Activated T-cell treated with anti-CD3 and anti-CD28 coated beads, Interleukin-2, amount 50 U/mL, for 1 hour (primary cell): ENCODE measurements at places on chromosomes 2 and 18.

DNA sequence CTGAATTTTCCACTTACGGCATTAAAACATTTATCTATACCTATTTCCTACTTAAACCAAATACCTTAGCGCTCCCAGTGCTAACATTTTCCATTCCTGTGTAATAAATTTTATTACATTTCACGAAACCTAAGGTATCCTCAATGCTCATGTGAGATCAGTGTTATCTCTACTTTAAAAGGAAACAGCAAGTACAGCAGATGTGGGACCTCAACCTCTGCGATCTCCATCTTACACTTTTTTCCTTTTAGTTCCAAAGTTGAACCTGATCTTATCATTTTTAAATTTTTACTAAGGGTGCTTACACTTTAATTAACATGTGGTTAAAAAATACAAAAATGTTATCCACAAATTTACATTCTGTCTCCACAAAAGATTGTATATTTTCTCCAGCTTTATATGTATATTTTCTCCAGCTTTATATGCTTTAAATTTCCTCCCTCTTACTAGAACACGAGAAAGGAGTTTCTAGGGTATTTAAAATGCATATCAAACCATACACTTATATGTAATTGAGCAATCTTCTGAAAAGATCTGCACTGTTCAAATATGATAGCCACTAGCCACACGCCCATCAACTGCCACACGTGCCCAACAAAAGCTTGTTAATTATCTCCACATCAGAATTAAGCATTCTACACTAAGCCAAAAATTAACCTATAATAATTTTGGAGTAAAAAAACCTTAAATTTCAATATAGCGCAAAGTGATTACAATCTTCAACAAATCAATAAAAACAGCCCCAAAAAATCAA, 38.1 kb downstream of the MBOAT2 start:
- DNase-seq, result no peak

DNA sequence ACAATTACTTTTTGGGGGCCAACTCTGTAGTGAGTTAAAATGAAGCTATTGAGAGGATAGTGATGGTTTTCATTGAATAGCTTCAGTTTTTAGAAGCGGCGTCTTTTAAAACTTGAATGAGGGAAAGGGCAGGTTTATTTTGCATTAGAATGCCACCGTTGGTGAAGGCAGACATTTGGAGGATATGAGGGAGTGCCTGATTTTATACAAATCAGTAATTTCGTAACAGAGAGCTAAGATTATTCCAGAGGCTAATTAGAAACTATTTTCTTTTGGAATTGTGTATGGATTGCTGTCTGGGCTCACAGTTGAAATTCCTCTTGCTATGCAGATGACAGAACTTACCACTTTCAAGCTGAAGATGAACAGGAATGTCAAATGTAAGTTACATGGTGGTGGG, 67.6 kb downstream of the ITGB1BP1 start:
- no peak for DNase-seq

GRCh38 chr2:168465594-168465993, 9.5 kb downstream of the CERS6 start:
- DNase-seq, result no peak

DNA sequence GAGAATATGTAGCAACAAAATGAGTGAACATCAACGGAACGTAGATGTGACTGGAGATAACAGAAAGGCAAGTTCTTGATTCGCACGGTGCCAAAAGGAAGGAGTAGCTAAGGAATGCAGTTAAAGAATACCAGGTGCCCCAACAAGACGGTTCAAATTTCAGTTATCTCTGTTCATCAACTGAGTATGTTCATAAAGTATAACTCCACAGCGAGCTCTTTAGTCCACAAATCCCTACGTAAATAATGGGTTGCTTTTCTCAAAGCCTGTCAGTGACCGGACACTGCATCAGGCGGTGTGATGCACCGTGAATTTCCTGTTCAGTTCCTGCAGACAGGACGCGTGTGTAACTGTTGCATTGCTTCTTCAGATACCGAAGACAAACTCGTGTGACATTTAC, 91.8 kb downstream of the NOL10 start:
- no peak for DNase-seq

- no peak for DNase-seq
Observed at GRCh38 chr2:165219481-165219880, 15.6 kb upstream of the SCN3A start.

DNA sequence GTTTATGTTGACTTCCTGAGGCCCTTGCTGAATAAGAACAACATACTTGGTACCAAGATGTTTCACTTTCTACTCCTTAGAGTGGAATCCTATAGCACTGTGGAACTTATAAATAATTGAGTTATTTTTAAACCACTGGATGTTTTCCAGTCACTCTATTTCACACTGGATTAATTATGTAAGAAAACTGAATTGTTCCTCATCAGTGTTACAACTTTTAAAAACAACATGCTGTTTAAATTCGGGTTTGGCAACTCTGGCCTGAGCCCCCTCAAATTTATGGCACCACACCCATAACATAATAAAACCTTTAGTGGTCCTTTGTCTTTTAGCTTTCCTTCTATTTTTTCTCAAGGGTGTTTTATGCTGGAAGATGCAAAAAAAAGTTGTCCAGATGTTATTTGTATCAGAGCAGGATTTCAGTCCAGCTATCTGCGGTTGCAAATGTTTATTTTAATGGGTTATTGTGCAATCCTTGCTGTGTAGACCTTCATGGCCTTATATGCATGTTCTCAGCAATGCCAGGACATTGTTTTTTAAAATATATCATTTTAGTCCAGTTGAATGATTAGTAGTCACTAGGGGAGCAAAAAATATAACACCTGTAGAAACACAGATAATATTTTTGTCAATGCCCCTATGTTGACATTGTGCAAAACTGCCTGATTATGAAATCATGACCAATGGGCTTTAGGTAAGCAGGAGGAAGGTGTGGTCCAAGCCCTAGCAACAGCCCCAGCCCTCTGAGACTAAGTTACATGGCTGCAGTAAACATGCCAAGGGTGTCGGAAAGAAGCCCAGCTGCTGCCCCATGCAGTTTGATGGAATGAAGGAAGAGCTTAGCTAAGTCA, 638.0 kb upstream of the ZEB2 start:
- DNase-seq, result no peak

GRCh38 chr2:177603181-177603580, 210.6 kb downstream of the AGPS start:
- DNase-seq, result no peak

GRCh38 chr2:231093933-231094332, 30.9 kb downstream of the HTR2B start:
- DNase-seq, result no peak

- no peak for DNase-seq
Observed at GRCh38 chr2:197075754-197076337, 149.3 kb upstream of the PGAP1 start.

GRCh38 chr2:242085941-242086621, 216.6 kb downstream of the RTP5 start:
- DNase-seq, result no peak

- no peak for DNase-seq
Observed at GRCh38 chr2:196383799-196384198, 212.4 kb upstream of the STK17B start.

- no peak for DNase-seq
Observed at GRCh38 chr2:10075571-10076209, 4.5 kb downstream of the CYS1 start.

DNA sequence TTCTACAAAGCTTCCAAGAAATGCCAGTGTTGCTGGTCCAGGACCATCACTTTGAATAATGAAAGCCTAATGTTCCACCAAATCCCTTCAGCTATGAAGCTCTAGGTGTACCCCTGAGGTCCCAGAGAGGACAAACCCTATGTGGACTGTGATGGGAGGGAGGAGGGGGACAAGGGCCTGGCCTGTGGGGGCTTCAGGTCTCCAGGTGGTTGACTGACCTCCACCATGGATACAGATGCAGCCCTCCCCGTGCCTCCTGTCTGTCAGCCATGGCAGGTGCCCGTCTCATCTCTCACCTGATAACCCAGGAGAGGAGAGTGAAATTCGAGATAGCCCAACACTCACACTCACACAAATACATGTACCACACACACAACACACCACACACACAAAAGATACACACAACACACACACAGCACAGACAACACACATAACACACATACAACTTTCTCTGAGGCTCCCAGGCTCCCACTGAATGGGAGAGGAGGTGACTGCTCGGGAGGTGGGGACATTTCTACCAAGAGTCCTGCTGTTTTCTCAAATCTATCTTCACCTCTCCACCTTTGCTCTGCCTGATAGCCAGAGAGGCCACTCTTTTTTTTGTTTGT, 12.8 kb upstream of the RHOB start:
- no peak for DNase-seq

DNA sequence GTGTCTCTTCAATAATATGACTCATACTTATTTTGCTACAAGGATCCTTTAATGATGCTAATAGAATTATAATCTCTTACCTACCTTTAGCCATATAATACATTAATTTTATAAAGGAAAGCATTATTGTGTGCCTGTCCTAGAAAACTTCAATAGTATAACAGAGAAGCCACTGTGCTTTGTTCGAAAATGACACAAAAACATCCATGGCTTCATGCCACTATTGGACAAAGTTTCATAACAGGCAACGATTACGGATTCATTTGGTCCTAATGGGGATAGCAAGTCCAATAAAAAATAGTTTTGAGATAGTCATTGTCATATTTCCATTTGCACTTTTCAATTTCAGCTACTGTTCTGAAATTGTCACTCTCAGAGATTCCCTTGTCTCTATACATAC, 52.5 kb upstream of the CCDC150 start:
- DNase-seq, result no peak

- DNase-seq, result no peak
Observed at GRCh38 chr2:2569306-2569705, 238.2 kb upstream of the MYT1L start.

GRCh38 chr2:236526455-236527158, 43.0 kb upstream of the ACKR3 start:
- no peak for DNase-seq

GRCh38 chr18:40534723-40535122, 1420.3 kb upstream of the PIK3C3 start:
- no peak for DNase-seq

DNA sequence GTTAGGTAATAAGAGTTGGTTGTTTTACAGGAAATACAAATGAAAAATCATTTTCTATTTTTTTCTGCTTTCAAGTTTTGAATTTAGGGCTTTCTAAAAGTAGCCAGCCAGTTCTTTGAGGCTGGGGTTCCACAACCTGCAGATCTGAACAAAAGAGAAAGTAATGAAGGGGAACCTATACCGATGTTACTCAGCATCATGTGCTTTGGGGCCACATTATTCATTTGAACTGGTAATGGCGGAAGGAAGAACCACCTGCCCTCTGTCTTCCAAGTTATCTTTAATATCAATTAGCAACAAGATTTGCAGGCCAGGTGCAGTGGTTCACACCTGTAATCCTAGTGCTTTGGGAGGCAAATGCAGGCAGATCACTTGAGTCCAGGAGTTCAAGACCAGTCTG, 12.9 kb upstream of the MRO start:
- no peak for DNase-seq

- no peak for DNase-seq
Observed at GRCh38 chr2:160695402-160696086, 201.9 kb upstream of the RBMS1 start.

DNA sequence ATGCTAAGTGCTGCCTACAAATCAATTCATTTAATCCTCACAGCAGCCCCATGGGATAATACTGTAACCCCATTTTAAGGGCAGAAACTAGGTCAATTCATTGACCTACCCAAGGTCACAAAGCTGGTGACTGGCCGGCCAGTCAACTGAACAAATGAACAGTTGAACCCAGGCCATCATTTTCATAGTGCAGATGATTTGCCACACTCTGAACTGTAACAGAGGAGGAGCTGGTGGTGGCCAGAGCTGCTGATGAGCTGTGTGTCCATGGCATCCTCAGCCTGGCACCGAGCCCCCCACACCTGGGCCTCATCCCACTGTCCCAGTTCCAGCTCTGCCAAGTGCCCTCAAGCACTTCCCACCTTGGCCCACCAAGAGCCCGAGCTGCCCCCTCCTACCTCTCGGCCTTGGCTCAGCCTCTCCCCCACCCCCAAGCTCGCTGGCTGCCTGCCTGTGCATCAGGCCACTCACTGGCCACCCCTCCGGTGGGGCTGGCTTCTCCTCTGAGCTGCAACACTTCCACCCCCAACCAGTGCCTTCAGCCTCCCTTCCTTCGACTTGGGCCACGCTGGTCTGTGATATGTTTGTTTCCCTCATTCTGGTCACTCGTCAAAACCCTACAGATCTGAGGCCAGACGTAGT, 58.4 kb downstream of the ATOH8 start:
- no peak for DNase-seq

- no peak for DNase-seq
Observed at GRCh38 chr18:75142677-75143076, 66.3 kb downstream of the PTGR3 start.

DNA sequence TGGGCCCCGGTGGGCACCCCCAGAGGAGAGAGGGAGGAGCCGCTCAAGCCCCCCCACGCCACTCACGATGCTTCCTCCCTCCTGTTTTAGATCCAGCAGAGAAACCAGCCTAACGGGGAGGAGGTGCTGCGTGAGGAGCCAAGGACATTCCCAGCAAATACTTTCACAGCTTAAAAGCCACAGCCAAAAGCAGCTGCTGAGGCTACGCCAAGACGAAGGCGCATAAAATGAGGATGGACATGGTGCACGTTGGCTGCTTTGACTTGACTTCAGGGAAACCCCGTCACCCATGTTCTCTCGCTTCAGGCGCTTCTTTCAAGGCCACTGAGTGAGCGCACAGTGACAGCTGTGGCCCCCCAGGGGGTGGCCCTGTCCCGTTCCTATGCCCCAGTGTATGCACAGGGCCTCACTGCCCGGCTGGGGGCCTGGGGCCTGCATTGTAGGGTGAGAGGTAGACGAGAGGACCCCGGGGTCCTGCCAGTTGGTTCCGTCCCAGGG, 72.1 kb upstream of the PXDN start:
- DNase-seq, result no peak

- no peak for DNase-seq
Observed at GRCh38 chr2:233593201-233593600, 24.2 kb upstream of the UGT1A8 start.

DNA sequence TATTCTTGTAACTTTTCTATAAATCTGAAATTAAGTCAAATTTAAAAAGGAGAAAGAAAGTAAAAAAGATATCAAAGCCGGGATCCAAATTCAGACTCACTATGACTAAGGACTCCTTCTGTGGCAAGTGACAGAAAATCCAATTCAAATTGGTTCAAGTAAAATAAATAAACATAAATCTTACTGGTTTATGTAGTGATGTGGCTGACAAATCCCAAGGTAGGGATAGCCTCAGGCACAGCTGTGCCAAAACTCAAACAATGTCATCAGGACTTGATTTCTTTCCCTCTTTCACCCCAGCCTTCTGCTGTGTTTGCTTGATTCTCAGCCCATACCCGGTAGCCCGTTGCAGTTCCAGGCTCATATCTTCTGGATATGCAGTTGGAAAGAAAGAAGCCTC, 284.6 kb downstream of the SP3 start:
- DNase-seq, result no peak

GRCh38 chr2:201628545-201628944, 14.8 kb downstream of the TMEM237 start:
- DNase-seq, result no peak

- no peak for DNase-seq
Observed at GRCh38 chr2:61282104-61282590, 120.2 kb downstream of the C2orf74 start.
